ENCODE measurements at places on chromosomes 2 and 18.

DNA sequence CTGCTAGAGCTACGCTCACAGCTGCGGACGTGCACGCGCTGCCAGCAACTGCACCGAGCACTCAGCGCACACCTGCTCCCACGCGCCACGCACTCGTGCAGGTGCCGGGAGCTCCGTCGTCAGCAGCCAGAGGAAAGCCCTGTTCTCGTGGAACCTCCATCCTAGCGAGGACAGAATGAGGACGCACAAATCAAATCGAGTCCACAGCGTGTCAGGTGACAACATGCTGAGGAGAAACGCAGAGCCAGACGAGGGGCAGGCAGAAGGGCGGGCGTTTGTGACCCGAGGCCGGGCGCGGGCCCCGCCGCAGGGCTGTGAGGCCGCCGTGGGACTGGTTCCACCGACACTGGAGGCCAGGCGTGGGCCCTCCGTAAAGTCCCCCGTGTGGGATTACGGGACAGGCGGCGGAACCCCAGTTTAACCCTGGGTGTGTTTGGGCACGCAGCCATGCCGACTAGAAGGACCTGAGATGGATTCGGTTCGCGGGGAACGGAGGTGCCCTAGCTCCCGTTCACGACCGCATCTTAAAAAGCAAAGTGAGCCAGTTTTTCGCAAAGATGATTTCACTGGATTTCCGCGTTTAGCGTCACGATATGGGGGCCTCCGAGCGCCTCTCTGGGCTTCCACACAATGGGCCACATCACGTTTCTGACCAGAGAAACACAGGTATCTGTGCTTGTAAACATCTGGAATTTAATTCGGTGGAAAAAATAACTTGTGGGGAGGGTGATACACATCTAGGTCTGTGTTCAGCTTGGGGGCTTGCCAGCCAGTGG lies 26.9 kb upstream of the ALKAL2 start:
- DNase-seq = no peak

DNA sequence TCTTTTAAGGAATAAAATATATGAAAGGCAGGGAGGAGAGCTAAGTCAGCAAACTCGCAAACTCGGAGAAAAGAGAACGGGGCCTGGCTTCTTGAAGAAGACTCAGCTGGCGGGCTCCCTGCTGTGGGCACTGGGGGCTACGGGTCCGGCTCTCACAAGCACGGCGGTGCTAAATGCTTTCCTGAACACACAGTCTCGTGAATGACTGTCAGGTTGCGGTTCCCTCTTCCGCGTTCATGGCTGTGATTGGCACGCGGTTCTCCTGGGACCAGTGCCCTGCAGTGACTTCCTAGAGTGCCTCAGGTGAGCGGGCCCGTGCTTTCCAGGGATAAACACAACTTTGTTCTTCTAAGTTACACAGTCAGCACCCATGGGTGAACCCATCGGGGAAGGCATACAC lies 208.4 kb downstream of the HDAC4 start:
- DNase-seq = no peak

GRCh38 chr2:226447338-226448300 lies 352.0 kb downstream of the IRS1 start:
- DNase-seq = no peak

DNA sequence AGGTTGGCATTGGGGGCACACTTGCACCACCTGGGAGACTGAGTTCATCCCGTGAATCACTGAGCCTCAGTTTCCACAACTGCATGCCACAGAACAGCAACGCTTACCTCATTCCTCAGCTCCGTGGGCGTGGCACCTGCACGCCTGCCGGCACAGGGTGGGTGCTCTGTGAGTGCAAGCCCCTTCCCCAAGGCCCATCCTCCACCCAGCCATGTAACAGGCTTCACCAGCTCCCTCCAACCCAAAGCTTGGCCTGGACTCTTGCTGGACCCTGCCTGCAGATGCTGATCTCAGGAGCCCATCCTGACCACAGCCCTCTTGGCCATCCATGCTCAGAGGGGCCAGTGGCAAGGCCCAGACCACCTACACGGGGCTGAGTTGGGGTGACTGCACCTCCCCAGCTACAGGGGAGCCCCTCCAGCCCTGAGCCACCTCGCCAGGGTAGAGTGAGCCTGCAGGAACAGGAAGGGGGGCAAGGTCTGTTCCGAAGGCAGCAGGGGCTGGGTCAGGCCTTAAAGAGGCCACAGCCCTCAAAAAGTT lies 1.8 kb downstream of the PRLH start:
- no peak for DNase-seq

DNA sequence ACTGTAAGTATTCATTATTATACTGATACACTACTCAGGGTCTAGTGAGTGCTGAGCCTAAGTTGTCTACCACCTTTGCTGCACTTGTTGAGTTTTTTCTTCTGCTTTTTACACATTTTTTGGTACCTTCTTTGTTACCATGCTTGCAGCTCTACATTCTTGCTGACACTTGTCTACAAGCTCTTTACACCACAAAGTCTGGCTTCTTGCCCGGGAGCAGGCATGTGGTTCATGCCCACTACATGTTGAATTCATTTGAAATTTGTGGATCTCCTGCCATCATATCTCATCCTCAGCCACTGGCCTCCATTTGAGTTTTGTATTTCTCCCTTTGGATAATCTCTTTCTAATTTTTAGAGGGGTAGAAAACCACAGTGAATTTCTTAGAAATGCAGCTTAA lies 29.9 kb downstream of the IL18R1 start:
- DNase-seq = peak; percentile 21

DNA sequence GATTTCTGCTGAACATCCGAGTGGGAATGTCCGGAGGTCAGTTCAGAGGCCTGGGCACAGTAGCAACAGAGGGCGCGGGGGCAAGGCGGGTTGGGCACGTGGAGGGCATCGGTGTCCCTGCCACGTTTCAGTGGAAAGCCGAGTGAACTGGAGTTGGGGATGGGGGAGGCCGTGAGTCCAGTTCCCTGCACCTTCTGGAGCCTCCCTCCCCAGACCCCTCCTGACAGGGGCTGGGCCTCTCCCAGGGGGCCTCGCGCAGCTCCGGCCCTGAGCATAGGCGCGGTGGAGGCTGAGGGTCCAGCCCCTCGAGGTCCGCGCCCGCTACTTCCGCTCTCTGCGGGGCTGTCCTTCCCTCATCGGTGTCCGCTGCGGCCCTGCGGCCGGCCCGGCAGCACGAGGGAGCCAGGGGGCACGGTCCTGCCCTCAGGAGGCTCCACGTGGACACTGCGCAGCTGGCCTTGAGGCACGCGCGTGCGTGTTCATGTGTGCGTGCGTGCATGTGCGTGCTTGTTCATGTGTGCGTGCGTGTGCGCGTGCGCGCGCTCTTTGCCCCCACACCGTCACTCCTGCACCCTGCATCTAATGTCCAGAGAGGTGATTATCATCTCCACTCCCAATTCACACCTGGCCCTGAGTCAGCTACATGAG lies 50.2 kb downstream of the PLEKHB2 start:
- no peak for DNase-seq

GRCh38 chr2:16774091-16774490 lies 108.5 kb upstream of the CYRIA start:
- DNase-seq = peak; percentile 8

- no peak for DNase-seq
Observed at GRCh38 chr2:172278667-172279066, 148.7 kb upstream of the ITGA6 start.

DNA sequence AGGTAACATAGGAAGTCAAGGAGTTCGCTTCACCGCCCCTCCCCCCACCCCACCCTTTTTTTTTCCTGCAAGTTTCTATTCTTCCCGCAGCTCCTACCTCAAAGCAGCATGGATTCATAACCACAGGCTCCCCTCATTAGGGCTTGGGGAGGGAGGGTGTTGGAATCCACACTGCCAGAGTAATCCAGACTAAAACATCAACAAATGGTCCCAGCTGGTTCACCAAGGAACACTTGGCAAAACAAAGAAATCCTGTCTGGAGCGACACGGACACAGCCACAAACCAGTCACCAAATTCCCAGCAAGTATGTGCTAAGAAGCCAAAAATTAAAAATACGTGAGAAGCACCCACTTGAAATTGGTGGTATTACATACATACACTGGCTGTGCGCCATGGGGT lies 106.9 kb upstream of the PPP1CB start:
- no peak for DNase-seq

DNA sequence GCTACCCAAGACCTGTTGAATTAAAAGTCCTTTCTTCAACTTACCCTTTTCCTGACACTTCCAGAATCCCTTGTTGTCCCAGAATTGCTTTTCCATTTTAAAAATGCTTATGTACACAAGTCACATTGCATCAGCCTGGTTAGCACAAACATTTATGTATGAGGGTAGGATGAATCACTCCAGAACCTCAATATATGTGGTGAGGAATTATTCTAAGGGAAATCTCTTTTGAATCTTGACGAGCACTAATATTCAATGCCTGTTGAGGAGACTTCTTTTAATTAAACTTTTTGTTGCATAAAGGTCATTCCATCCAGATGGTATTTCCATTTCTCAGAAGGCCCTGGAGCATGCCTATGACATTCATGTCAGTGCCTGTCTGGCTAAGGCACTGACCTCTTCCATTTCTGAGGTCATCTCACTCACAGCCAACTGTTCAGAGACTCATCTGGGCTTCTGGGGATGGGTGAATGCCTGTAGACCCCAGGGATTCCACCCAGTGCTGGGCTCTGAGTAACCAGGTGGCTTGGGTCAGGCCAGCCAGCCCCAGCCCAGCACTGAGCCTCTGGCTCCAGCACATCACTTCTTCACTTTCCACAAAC lies 28.2 kb downstream of the ACMSD start:
- DNase-seq = peak; percentile 2

- DNase-seq = no peak
Observed at GRCh38 chr2:239255628-239256349, 145.0 kb downstream of the HDAC4 start.

GRCh38 chr2:142561656-142562055 lies 315.8 kb upstream of the KYNU start:
- DNase-seq = no peak

- no peak for DNase-seq
Observed at GRCh38 chr18:228586-228985, 39.3 kb downstream of the THOC1 start.

- no peak for DNase-seq
Observed at GRCh38 chr2:57444752-57445430, 601.7 kb upstream of the VRK2 start.

DNA sequence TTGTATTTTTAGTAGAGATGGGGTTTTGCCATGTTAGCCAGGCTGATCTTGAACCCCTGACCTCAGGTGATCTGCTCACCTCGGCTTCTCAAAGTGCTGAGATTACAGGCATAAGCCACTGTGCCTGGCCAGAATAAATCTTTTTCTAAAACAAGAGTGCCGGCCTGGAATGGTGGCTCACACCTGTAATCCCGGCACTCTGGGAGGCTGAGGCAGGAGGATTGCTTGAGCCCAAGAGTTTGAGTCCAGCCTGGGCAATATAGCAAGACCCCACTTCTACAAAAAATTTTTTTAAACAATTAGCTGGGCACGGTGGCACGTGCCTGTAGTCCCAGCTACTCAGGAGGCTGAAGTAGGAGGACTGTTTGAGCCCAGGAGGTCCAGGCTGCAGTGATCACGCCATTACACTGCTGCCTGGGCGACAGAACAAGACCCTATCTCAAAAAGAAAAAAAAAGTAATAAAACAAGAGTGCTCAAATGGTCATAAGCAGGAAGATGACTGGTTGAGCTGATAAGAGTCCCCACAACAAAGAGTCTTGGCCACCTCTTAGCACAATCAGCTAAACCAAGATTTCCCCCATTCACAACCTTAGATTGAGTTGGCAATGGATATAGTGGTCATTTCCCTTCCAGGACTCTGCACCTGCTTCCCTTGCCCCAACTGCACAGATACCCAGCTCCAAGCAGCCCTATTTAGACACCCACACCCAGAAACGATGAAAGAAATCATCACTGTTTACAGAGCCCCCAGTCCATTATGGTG lies 5.8 kb upstream of the UCN start:
- DNase-seq = no peak

DNA sequence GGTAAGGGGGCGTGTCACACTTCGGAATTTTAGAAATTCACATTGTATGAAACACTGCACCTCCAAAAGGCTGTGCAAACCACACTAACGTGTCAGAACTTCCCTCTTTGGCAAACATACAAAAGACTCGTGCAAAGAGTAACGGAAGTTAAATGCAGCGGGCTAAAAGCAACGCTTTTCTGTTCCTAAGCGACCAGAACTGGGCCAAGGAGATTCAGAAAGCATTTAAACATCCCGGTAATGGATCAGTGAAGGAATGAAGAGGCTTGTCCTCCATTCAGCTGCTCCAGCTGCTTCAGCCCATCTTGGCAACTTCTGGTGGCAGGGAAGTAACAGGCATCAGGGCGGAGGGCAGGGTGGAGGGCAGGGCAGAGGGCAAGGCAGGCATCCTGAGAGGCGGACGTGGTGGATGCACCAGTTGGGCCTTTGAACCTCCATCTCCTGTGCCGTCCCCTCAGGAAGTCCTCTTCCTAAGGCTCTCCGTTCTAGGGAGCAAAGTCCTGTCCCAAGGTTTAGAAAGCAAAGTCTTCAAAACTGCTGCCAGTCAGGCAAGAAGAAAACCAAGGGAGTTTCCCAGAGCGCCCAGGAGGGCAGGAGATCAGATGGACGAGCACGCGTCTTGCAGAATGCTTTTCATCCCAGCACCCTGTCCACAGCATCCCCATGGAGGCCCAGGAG lies 230.7 kb downstream of the ZNF516 start:
- DNase-seq = no peak

DNA sequence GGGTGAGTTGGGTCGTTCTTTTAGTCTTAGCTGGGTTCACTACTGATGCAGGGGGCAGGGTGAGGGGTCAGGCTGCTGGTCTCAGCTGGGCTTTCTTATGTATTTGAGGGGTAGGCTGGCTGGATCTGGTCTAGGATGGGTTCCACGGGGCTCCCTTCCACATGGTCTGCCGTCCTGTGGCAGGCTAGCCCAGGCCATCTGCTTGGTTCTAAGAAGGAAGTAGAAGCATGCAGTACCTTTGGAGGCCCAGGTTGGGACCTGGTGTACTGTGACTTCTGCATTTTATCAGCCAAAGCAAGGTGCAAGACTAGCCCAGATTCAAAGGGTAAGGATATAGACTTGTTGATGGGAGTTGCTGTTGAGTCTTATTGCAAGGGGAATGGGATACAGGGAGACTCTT lies 35.5 kb upstream of the MGAT5 start:
- DNase-seq = no peak

DNA sequence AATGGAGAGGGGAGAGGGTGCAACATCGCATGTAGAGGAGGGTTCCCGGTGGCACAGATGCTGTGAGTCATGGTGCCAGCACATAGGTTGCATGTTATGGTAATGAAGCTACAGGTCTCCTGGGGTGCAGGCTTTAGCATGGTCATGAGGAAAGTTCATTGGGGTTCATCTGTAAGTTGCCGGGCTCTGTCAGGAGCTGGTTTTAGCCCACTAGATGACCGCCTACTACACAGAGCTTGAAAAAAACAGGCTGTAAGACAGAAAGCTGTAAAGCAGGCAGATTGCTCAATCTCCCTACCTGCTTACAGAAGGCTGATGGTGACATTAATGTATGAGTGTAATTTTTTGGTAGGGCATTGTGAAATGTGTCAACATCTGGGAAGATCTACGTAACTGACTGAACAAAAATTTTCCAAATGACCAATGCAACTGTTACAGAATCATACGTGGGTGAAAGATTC lies 23.9 kb downstream of the DYSF start:
- no peak for DNase-seq
